ENCODE measurements at places on chromosomes 11 and 22. TPM values are rescaled to one million over a fixed set of nuclear protein-coding genes. Genes with fewer than 3 reads are reported as not detected.
A peak's percentile ranks its signal among the peaks of the same experiment; 100 is the strongest.

DNA sequence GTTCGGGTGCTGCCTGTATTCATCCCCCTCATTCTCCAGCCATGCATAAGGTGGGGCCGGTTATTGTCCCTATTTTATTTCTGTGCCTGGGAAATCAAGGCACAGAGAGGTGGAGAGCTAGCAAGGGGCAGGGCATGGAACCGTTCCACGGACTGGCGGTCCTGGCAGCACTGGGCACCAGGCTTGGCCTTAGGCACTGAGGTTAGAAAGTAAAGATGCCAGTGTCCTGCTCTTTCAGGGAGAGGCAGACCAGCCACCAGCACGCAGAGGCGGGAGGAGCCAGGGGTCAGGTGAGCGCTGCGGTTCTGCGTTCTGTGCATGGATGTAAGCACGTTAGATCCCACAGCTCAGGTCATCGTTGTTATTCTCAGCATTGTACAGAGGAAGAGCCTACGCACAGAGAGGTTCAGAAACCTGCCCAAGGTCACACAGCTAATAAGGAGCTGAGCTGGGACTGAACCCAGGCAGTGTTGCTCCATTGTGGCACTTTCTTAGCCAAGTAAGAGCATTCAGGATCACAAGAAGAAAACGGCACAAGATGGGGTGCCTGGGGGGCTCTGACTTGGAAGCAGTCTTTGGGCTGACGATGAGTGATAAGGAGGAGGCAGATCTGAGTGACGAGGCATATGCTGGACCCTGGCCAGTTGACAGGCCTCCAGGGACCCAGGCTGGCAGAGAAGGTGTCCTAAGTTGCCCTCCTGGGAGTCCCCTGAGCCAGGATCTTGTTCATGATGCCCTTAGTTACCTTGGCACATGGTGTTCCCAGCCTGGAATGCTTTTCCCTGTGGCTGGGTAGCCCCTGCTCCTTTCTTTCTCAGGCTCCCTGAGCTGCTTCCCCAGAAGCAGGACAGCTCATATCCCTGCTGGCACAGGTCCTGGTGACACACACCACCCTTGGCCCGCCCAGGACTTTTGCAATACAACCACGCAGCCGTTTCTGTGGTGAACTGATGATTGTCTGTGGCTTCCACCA is 41.1 kb downstream of the OSBPL5 start:
- no peak for DNase-seq
- H3K27ac ChIP-seq: no peak overlapping the region
- H3K4me3 ChIP-seq: no peak overlapping the region
- peaks cover 1% of the 10 kb centered on the region for H3K4me1 ChIP-seq
- H3K36me3 ChIP-seq: no peaks in the 10 kb centered on the region
- no peaks in the 10 kb centered on the region for H3K27me3 ChIP-seq

DNA sequence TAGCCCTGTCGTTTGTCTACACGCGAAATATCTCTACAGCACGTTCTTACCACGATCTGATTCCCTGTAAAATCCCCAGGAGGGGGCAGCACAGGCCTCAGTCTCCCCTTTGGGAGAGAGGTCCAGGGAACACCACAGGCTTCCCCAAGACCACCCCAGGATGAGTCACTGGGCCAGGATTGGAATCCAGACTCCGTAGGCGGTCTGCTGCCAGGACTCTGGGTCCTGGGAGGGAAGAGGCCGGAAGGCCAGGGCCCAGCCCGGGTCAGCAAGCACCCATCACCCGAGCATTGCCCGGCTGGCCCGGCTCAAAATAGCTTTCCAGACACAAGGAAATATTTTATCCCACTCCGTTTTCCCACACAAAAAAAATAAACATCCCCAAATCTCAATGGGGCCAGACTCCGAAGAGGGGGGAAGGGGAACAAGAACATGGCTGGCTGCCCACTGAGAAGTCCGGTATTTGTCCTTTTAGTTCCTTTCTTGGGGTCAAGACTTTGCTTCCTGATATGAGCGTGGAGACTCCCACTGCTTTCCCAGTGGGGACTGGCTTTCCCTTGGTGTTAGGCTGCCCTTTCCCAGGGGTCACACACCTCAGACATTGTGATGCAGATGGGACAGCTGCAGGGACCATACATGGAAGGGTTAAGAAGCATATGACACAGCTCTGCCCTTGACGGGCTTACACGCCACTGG is 91.3 kb downstream of the LRRC32 start:
- H3K36me3 ChIP-seq: peaks cover 2% of the 10 kb centered on the region
- no peak for DNase-seq
- H3K27ac ChIP-seq: no peak overlapping the region
- peaks cover 6% of the 10 kb centered on the region for H3K27me3 ChIP-seq

Gene PDGFD
- 1.3 TPM for total RNA-seq

DNA sequence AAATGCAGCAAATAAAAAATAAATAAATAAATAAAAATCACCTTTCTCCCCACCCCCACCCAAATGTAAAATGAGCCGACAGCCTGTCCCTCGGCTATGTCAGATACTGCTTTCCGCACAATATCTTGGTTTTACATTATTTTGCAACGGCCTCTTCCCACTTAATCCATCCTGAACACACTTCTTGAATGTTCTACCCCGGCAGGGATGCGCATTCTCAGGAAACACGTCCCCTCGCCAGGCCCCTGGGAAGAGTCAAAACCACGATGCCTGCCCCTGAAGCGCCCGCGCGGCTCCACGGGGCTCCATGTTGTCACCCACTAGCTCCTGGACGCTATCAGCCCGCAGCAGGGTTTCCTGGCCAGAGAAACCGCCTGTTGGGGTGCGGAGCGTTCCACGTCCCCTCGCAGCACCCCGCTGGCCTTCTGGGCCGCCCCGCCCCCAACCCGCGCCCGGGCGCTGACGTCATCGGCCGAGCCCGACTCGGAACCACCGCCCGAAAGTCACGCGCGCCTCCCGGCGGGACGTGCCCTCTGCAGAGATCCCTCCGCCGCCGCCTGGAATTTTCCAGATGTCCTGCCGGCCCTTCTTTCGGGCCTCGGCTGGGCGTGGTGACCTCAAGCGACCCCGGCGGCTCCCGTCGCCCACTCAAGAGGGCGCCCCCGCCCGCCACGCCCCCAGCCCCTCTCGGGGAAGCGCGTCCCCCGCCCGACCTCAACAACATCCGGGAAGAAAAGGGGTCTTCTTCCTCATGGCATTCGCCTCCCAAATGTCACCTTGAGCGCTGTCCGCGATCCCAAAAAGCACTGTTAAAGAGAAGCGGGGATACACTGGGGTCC is 585 bp upstream of the NEAT1 start:
- DNase-seq: peak; percentile 97
- peaks cover 52% of the 10 kb centered on the region for H3K4me1 ChIP-seq
- H3K27me3 ChIP-seq: peaks cover 2% of the 10 kb centered on the region

Gene DLG2
- total RNA-seq: 3.4 TPM

DNA sequence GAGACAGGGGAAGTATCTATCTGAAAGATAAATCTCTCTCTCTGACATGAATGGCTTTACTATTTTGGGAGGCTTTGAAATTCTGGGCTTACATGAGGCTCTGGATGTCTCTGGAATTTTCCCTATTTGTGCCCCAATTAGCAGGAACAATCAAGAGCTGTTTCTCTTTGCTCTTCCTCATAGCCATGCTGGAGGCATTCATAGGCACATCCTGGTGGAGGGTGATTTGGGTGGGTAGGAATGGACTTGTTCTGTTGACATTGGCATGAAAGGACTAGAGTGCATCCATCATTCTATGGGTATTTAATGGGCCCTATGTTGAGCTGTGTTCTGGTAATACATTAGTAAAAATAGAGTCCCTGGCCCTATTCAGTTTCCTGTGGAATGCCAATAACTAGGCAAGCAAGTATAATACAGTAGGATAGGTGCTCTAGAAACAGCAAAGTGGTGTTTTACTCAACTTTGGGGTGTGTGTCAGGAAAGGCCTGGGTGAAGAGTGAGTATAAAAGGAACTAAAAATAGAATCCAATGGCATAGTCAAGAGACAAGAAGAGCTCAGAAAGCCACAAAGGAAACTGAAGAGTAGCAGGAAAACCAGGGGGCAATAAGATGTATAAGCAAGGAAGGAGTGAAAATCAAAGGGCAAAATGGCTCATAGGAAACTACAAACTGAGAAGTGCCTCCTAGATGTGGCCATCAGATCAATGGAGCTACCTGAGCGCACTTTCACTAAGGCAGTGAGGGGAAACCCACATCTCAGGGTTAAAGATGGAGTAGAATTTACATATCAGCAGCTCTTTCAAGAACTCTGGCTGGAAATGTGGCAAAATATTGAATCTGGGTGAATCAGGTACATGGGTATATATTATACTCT is 45.0 kb downstream of the CWC15 start:
- H3K4me1 ChIP-seq: peaks cover 30% of the 10 kb centered on the region
- H3K27ac ChIP-seq: no peak overlapping the region
- DNase-seq: no peak
- H3K27me3 ChIP-seq: no peaks in the 10 kb centered on the region
- H3K36me3 ChIP-seq: peaks cover 12% of the 10 kb centered on the region
- H3K4me3 ChIP-seq: no peak overlapping the region

Gene ATXN10
- total RNA-seq: 81.0 TPM

Gene WNT7B
- not detected for total RNA-seq

Gene PRG3
- not detected for total RNA-seq

DNA sequence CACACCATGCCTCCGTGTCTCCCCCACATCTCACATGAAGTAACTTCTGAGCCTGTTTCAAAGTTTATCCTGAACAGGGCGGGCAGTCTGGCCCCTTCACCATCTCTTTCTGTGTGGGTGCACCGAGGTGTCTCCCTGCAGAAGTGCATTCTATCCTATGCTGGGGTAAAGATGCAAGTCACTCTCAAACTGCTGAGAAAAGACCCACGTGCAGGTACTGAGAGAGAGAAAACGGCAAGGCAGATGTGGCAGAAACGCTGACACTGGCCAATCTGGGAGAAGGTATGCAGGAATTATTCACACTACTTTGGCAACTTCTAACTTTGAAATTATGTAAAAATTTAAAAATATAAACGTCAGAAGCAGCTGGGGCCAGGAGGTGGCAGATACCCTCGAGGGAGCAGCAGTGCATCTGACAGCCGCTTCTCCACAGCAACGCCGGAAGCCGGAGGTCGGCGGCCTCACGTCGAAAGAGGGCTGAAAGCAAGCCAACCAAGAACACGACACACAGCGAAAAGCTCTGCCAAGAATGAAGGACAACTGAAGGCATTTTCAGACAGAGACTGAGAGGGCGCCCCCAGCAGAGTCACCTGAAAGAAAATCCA is 34.2 kb upstream of the MOB2 start:
- H3K27ac ChIP-seq: no peak overlapping the region
- no peak overlapping the region for H3K4me3 ChIP-seq
- peaks cover 1% of the 10 kb centered on the region for H3K4me1 ChIP-seq
- no peaks in the 10 kb centered on the region for H3K27me3 ChIP-seq
- no peaks in the 10 kb centered on the region for H3K36me3 ChIP-seq

GRCh38 chr22:46070215-46070802 is 80.0 kb upstream of the PPARA start:
- peak overlapping the region; percentile 81 for H3K27ac ChIP-seq
- no peaks in the 10 kb centered on the region for H3K27me3 ChIP-seq
- DNase-seq: peak; percentile 55
- H3K4me1 ChIP-seq: peaks cover 25% of the 10 kb centered on the region
- H3K36me3 ChIP-seq: no peaks in the 10 kb centered on the region

GRCh38 chr11:98185245-98185644 is 835.5 kb upstream of the CNTN5 start:
- no peaks in the 10 kb centered on the region for H3K4me1 ChIP-seq
- DNase-seq: no peak
- no peak overlapping the region for H3K4me3 ChIP-seq
- no peaks in the 10 kb centered on the region for H3K36me3 ChIP-seq

DNA sequence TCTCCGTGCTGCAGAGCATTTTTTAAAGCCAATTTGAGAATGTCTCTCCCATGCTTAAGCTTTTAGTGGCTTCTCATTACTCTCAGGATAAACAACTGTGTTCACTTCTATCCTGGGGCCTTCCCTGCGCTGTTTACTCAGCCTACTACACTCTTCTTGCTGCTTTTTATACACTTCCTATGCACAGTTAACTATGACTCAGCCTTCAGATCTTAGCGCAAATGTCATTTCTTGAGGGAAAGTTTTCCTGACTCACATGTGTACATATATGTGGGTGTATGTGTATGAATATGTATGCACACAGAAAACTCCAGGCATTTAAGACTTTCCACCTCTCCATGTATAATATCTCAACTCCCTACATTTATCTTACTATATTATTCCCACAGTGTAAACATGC is 9.8 kb downstream of the THAP12 start:
- H3K27ac ChIP-seq: no peak overlapping the region
- no peaks in the 10 kb centered on the region for H3K36me3 ChIP-seq

DNA sequence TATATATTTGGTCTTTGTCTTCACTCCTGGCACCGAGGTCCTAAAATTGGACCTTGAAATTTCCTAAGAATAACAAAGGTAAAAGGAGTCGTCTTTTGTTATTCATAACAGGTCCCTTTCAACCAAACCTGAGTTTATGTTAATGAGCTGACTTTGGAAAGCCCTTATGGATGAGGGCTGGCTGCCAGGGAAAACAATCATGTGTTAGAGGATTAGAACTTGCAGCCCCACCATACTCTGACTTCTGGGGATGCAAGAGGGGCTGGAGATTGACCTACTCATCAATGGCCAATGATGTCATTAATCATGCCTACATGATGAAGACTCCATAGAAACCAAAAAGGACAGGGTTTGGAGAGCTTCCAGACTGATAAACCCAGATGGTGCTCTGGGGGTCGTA is 118.9 kb downstream of the MRTFA start:
- peaks cover 16% of the 10 kb centered on the region for H3K36me3 ChIP-seq
- no peaks in the 10 kb centered on the region for H3K27me3 ChIP-seq
- no peak overlapping the region for H3K4me3 ChIP-seq
- H3K4me1 ChIP-seq: peaks cover 28% of the 10 kb centered on the region
- DNase-seq: no peak

Gene KCNA4
- total RNA-seq: not detected

Gene PLAAT3
- total RNA-seq: 17.3 TPM

Gene RAB36
- 1.3 TPM for total RNA-seq

DNA sequence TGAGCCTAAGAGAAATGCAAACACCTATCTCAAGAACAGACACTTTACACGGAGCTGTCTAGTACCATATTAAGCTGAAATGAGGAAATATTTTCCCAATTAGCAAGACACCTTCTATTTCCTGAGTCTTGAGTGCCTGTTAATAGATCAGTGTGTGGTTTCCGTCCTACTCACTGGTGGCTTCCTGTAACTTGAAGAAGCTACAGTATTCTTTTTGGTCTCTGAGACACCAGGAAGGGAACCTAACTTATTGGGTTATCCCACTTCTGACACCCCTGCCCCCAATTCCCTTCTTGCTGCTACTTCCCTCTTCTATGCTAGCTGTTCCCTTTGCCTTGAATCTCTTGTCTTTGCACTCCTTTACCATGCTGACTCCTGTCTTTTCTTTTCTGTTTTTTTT is 92.7 kb downstream of the FDX1 start:
- H3K4me1 ChIP-seq: peaks cover 19% of the 10 kb centered on the region
- H3K27ac ChIP-seq: peak overlapping the region; percentile 70
- DNase-seq: no peak
- H3K4me3 ChIP-seq: peak overlapping the region; percentile 18
- peaks cover 9% of the 10 kb centered on the region for H3K36me3 ChIP-seq
- H3K27me3 ChIP-seq: peaks cover under 1% of the 10 kb centered on the region

Measured in activated naive CD8-positive, alpha-beta T cell treated with anti-CD3 and anti-CD28 coated beads, Interleukin-2, amount 10 ng/mL, durations not matched to agents 7 days and 5 days (primary cell).